ENCODE measurements at places on chromosomes 6 and 20. TPM values are rescaled to one million over a fixed set of nuclear protein-coding genes. Genes with fewer than 3 reads are reported as not detected.

The GNRH2 gene
- total RNA-seq, result not detected

The C20orf204 gene
- 0.48 TPM for total RNA-seq

The TRIM10 gene
- not detected for total RNA-seq

The CRISP3 gene
- not detected for total RNA-seq

The AVP gene
- not detected for total RNA-seq

The SFT2D1 gene
- total RNA-seq, result 63.7 TPM

The THBD gene
- 95.5 TPM for total RNA-seq

The PACRG gene
- not detected for total RNA-seq

The MARCKS gene
- 45.4 TPM for total RNA-seq

The ASIP gene
- total RNA-seq, result not detected
